ENCODE measurements at places on chromosomes 5 and 9.

DNA sequence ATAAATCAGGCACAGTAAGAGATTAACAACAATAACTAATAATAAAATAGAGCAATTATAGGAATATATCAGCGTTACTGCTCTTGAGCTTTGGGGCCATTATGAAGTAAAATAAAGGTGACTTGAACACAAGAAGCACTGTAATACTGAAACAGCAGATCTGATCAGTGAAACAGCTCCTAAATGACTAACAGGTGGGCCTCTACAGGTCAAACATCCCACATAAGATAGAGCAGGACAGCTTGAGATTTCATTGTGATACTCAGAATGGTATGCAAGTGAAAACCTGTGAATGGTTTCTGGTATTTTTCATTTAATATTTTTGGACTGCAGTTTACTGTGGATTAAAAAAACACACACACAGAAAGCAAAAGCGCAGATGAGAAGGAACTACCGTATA is 24.0 kb upstream of the MAP3K1 start:
- no peak for DNase-seq

GRCh38 chr5:95779611-95780010 is 42.9 kb downstream of the GLRX start:
- DNase-seq, result no peak

GRCh38 chr9:29999645-30000044 is 2384.8 kb upstream of the ACO1 start:
- DNase-seq, result no peak

DNA sequence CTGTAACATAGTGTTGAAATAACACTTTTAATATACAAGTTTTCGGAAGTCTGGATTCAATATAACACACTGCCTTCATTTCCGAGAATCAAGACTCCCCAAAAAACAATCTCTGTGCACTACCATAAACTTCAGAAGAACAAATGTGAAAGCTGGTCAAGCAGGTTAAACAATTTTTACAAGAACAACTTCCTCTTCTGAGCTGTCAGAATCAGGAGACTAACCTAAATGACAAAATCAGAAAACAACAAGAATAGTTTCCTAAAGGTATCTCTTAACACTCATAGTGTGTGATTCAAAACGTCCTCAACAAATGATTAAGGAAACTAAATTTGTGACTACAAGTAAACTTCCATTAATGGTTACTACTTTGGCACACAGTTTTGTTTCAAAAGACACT is 11.6 kb downstream of the C9orf72 start:
- no peak for DNase-seq

GRCh38 chr5:53733853-53734252 is 173.4 kb downstream of the NDUFS4 start:
- no peak for DNase-seq

DNA sequence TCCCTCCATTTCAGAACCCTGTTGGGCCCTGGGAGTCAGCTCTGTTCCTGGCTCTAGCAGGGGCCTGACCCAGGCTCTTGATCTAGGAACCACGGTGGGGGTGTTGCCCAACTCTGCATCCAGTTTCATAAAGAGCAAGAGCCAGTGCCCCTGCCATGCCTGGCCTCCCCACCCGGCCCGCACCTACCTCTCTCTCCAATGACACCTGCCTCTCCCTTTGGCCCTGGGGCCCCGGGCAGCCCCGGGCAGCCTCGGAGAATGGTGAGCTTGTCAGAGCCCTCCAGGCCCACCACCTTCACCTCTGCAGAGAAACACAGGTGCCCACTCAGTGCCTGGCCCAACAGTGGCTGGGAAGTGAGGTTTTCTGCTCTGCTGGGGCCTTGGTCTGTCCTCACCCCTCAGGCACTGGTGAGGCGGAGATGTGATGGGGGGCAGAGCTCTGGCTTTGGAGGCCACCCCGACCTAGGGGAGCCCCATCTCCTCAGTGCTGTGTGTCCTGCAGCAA is 1.5 kb downstream of the FCN1 start:
- no peak for DNase-seq

DNA sequence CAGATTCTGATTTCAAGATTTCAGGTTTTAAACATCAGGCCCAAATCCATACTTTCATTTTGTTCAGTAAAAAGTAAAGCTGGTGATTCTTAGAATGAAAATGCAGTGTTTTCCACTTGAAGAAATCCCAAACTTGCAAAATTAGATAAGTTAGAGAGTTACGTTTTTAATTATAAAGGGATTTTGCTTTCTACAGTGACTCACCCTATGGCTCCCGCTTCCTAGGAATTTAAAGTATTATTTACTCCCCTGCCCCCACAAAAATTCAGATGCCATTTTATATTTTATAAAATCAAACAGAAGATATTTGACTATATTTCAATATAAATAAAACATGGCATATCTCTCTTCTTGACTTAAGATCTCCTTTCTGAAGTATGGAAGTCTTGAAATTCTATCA is 402.9 kb downstream of the ZSWIM6 start:
- DNase-seq, result no peak

DNA sequence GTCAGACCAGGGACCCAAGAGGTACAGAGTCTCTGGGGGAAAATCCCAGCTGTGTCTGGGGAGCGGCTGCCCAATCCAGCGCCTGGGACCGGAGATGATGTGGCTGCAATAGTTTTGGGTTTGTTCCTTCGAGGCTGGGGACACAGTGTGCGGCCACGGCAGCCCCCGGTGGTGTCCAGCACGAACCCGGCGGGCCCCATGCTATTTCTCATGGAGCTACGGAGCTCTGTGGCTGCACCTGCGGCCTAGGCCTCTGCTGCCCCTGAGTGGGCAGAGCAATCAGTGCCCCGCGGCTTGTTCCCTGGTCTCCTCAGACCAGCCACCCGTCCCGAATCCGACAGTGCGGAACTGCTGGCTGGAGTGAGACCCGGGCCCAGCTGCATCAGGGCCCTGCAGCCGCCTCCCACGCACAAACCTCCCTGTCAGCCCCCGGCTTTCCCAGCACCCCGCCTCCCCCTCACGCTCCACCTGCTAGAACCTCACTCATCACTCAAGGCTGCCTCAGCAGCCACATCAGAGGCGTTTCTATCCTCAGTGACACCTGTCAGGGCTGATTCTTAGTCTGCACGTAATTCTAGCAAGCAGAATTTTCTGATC is 29.0 kb downstream of the SARDH start:
- no peak for DNase-seq

Measured in neural crest cell (in vitro differentiated cells).